T47D (cell line): ENCODE measurements at places on chromosomes 16 and 17.

- DNase-seq, result no peak
Observed at GRCh38 chr17:16986391-16986790, 14.5 kb upstream of the TNFRSF13B start.

DNA sequence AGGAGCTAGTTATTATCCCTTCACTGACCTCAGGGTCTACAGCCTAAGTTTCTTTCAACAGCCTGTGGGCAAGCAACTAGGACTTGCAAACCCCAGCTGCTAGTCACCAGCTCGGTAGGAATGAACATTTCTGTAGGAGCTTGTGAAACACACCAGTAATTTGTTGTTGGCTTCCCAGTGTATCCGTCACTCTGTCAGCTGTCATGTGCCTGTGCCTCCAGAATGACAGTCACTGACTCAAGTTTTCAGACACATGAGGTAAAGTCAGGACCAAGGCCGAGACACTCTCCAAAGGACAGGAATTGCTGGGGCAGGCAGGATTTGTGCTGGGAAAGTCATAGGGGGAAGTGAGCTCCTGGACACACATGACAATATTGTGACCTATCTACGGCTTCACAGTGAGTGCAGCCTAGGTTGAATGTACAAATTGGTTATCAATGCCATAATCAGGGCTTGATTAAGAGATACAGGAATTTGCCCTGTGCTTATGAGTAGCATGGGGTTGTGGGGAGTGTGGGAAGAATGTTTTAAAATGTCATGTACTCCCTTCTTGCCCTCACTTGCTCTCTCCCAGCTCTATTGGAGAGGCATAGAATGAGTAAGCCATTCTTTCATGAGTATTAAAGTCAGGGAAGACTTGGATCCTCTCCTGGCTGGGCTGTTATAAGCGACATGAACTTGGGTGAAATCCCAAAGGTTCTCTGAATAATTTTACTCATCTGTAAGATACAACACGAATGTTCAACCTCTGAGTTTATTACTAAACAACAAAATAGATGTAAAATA is 391.4 kb downstream of the UTP18 start:
- DNase-seq, result no peak

GRCh38 chr17:58621174-58621573 is 70.7 kb downstream of the TEX14 start:
- no peak for DNase-seq

GRCh38 chr17:2398655-2399571 is 1.9 kb downstream of the MNT start:
- no peak for DNase-seq

GRCh38 chr16:27699540-27699939 is 149.6 kb downstream of the KATNIP start:
- no peak for DNase-seq

DNA sequence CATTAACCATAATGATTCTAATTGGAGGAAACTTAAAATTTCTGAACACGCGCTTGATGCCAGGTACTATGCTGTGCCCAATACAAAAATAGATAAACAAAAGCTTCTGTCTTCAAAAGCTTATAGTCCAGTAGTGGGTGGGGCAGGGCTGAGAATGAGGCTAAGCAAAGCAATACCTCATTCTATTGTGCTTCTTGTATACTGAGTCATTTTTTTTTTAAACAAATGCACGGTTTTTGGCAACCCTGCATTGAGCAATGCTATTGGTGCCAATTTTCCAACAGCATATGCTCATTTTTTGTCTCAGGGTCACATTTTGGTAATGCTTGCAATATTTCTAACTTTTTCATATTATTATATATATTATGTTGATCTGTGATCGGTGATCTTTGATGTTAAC is 34.7 kb upstream of the HNF1B start:
- no peak for DNase-seq

- DNase-seq, result no peak
Observed at GRCh38 chr16:81544261-81544660, 99.7 kb downstream of the CMIP start.
